ENCODE measurements at places on chromosomes 4 and X.

DNA sequence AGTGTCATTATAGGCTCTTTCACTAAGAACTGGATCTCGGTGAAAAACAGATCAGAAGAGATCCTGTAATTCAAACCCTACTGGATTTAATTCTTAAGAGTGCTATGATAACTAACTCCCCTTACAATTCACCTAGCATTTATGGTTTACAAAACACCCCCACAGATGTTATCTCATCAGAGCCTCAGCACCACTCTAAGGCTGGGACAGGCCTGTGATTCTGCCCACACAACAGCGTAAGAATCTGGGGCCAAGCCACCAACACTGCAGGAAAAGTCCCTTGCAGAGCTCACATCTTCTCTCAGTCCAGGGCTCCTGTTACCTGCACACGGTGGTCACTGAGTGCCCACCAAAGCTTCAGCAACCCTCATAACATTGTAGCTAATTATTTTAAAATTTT lies 8.9 kb downstream of the MFAP3L start:
- DNase-seq, result no peak

- DNase-seq, result no peak
Observed at GRCh38 chrX:31166416-31166815, 94.6 kb upstream of the FTHL17 start.

DNA sequence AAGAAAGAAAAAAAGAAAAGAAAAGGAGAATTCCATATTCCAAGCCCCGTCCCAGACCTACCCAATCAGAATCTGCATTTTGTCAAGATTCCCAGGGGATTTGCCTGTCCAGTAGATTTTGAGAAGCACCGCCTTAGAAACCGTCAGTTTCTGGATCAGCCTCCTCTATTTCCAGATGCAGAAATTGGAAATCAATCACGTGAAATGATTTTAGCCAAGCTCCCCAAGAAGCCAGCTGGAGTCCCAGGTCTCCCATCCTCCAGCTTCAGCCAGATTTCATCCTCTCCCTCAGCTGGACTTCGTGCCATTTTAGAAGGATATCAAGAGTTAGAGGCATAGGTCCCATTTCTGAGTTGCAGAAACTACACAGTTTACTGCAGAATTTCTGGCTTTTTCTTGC lies 629.3 kb downstream of the MID1IP1 start:
- DNase-seq, result no peak

DNA sequence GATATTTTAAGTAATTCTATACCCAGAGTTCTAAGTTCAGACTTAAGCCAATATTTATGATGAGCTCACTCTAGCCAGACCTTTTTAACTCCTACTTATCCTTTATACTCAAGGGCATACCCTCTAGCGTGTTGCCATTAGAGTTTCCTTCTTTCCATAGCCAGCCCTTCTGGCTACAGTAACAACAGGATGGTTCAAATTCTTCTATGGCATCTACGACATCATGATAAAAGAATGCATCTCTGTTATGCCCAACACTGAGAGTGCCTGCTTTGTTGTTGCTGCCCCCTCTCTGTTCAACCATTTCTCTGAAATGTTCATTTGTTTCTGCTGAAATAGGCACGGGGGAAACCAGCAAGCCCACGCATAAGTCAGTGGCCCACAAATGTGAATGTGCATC lies 104.5 kb downstream of the UBE2NL start:
- DNase-seq, result no peak

GRCh38 chr4:108359986-108360681 lies 191.4 kb upstream of the LEF1 start:
- no peak for DNase-seq
